ENCODE measurements at places on chromosomes 4 and X. TPM values are rescaled to one million over a fixed set of nuclear protein-coding genes. Genes with fewer than 3 reads are reported as not detected.

GAGE2A gene
- not detected for polyA plus RNA-seq

GPRASP1 gene
- polyA plus RNA-seq = 7.2 TPM

CFAP99 gene
- polyA plus RNA-seq = not detected

TBC1D8B gene
- 1.5 TPM for polyA plus RNA-seq

TEC gene
- polyA plus RNA-seq = 2.3 TPM

CSAG3 gene
- 1.3 TPM for polyA plus RNA-seq

LONRF3 gene
- polyA plus RNA-seq = 0.11 TPM

Data from spleen (tissue), 13 donors.